HEK293T (cell line): ENCODE measurements at places on chromosomes 2 and 18.
A peak's percentile ranks its signal among the peaks of the same experiment; 100 is the strongest.

- DNase-seq = no peak
Observed at GRCh38 chr2:129611471-129611870, 368.0 kb upstream of the RAB6C start.

DNA sequence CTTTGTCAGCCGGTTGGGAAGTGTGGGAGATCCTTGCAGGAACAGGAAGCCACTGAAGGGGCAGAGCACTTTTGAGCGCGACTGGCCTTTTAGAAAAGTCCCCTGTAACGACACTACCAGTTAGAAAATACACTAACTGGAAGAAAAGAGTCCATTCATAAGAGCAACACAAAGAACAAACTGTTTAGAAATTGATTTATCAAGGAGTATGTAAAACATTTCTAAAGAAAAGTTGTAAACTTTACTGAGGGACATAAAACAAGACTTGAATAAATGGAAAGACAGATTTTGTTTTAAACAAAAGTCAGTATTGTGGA, 29.8 kb upstream of the POMC start:
- no peak for DNase-seq

DNA sequence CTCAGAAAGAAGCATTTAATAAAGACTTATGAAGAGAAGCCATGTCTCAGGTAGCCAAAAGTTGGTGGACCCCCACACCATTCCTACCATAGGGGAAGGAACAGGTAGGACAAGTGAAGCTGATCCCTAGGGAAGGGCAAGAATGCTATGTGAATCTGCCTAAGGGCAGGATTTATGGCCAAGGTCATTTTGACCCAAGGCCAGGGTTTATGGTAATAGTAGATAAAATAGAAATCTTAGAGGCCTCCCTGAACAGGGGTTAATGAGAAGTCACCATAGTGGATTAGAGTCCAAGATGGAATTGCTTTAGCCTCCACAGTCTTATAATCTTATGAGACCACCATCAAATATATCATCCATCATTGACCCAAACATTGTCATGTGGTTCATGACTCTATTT, 26.0 kb upstream of the UBE2F start:
- no peak for DNase-seq

- no peak for DNase-seq
Observed at GRCh38 chr18:76974386-76974785, 152.0 kb downstream of the ZNF236 start.

DNA sequence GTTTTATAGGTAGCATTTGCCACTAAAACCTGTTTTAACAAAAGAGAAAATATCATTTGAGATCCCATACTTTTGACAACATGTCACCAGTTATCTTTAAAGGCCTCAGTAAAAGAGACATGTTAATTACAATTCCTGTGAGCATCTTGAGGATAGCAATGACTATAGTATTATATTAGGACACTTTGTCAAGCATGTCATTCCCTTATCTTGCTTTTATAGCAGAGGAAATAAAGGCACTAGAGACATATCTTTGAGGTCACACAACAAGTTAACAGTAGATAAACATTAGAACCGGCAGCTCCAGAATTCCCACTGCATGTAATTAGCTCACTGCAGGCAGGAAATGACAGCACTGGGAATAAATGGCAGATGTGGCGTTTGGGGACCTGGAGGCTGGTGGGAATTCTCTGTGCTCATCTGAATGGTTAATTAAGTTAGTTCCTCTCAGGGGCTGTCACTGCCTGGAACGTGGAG, 25.9 kb downstream of the LYPD6B start:
- DNase-seq = no peak

DNA sequence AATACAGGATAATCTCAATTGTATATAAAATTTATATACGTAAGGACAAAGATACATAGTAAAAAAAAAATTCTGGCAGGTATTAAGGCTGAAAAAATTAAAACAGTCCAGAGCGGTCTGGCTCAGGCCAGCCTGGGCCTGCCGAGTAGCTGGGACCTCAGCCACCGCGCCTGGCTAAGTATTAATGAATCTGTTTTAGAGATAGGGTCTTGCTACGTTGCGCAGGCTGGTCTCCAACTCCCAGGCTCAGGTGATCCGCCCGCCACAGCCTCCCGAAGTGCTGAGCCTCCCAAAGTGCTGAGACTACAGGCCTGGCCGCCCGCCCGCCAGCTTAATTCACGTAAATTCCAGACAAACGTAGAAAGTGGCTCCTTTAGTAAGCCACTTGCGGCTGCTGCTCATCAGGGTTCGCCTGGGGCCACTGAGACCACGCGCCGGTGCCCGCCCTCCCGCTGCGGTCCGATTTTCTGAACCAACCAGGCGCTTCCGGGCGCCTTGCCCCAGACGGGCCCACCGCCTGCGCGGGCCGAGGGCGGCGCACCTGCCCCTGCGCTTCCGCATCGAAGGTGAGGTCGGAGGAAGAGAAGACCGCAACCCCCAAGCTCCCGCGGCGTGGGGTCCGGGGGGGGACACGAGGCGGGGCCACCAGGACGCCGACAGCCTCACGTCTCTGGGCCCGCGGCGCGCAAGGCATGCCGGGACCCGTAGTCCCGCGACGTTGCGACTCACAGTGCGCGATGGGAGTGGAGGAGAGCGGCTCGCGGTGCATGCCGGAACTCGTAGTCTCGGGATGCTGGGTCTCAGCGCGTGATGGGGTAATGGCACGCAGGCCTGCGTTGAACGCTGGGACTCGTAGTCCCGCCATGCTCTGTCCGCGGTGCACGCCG, 695 bp upstream of the CTDP1 start:
- DNase-seq = peak; percentile 89

DNA sequence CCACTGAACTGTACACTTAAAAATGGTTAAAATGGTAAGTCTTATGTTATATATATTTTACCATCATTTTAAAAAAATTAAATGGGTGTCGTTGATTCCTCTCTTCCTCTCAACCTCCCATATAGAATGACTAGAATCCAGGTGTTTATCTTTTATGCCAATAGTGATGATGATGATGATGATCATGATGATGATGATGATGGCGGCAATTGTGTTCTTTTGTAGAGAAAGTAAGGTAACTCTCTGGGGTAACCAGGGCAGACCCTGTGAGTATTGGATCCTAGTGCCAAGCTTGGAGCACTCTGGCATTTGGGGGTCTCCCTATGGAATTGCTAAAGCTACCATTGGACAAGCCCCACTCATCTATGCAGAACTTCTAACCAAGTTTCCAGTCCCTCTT, 113.6 kb downstream of the GLI2 start:
- DNase-seq = no peak

DNA sequence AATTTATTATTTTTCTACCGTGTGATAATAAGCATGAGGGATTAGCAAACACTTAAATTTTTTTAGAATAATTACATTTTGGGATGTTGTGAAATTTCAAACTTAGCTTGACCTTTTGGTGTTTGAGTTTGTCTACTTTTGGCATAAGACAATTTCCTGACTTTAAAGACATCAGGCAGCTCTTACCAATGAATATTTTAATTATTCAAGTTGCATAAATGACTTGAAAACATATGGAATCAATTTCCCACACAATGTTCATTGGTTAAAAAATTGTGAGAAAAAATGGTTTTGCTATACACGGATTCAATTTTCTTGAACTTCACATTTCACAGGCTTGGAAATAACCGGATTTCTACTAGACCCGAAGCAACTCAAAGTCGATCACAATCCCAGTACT, 243.4 kb downstream of the IKZF2 start:
- DNase-seq = no peak

- DNase-seq = no peak
Observed at GRCh38 chr2:227479865-227480475, 8.0 kb downstream of the AGFG1 start.

DNA sequence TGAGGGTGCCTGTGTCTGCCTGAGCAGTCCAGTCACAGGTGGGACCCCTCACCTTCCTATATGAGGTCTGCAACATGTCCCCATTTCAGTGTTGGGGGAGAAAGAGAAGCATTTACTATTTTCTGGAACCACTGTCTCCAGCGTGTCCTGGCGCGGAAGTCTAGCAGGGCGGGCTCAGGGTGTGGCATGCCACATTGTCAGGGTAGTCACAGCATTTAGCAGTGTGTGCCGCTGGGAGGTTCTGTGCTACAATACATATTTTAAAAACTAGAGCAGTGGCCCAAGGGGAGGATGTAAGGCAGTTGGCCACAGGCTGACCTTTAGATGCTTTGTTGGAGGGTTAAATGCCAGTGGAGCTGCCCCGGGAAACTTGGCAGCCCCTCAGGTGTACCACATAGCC, 12.5 kb downstream of the UBE2F start:
- no peak for DNase-seq

DNA sequence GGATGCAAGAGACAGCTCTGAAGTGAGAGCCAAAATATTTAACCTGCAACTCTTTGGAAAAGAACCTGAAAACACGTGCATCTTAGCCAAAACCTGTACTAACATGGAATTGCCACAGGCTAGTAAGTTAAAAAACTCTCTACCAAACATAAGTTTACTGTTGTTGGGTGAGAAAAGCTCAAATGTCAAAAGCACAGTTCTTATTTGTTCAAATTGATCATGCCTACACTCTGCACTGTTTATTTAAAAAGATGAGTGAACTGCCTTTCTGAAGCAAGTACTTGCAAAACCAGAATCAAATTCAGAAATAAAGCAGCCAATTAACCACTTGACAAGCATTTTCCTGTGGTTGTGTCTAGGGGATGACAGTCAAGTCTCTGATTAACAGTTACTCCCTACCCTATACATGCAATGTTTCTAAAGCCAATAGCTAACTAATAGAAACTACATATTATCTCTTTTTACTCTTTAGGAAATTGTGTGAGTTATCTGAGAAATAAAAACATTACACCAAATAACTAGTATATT, 5.6 kb downstream of the IKZF2 start:
- DNase-seq = no peak

- DNase-seq = no peak
Observed at GRCh38 chr2:69177063-69177771, 164.2 kb downstream of the ANTXR1 start.

DNA sequence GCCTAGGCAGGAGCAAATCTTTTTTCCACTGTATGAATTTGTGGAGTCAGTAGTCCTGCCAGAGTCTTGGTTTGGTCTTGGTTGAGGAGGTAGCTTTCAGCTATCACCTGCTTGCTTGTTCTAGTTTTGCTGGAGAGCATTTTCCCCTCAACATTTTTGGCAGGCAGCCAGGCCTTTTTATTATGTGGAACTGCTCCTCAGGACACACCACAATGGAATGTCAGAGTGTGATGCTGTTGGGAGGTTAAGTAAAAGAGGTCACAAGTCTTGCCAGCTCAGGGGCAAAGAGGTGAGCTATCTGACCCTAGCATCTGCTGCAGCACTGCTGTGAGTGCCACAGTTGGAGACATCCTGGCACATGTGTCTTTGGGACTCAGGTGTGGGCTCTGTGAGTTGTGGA, 258.0 kb downstream of the CNTNAP5 start:
- no peak for DNase-seq

DNA sequence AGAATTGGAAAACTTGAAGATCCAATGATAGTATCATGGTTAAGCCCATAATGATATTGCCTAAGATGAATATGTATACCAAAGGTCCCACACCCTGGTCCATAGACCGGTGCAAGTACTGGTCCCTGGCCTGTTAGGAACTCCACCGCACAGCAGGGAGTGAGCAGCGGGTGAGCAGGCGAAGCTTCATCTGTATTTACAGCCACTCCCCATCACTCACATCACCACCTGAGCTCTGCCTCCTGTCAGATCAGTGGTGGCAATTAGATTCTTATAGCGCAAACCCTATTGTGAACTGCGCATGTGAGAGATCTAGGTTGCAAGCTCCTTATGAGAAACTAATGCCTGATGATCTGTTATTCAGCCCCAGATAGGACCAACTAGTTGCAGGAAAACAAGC, 402.4 kb downstream of the EPHA4 start:
- DNase-seq = no peak

GRCh38 chr2:4122726-4123125, 419.4 kb downstream of the DCDC2C start:
- no peak for DNase-seq

- no peak for DNase-seq
Observed at GRCh38 chr2:2898744-2899143, 478.9 kb downstream of the EIPR1 start.
